ENCODE measurements at places on chromosomes 11 and 22. TPM values are rescaled to one million over a fixed set of nuclear protein-coding genes. Genes with fewer than 3 reads are reported as not detected.

The CCS gene
- total RNA-seq: 28.7 TPM

The C11orf42 gene
- total RNA-seq: not detected

The OR5A1 gene
- total RNA-seq: not detected

The RFPL3 gene
- not detected for total RNA-seq

The CHST1 gene
- not detected for total RNA-seq

The SLC29A2 gene
- total RNA-seq: 4.4 TPM

The DMC1 gene
- 4.0 TPM for total RNA-seq

The HSPB2 gene
- not detected for total RNA-seq

The TMA7B gene
- total RNA-seq: not detected

The HBG2 gene
- total RNA-seq: not detected

The CRACR2B gene
- total RNA-seq: 1.4 TPM

The SLC22A6 gene
- not detected for total RNA-seq

The POTEH gene
- not detected for total RNA-seq

The OR5B21 gene
- total RNA-seq: not detected

The EXT2 gene
- total RNA-seq: 105 TPM

The OR10G8 gene
- total RNA-seq: not detected

The GP1BB gene
- 0.54 TPM for total RNA-seq

The GRM5 gene
- 0.04 TPM for total RNA-seq

The CPSF7 gene
- 48.2 TPM for total RNA-seq

The FGF3 gene
- total RNA-seq: not detected

The MYEOV gene
- total RNA-seq: 3.0 TPM

The DAGLA gene
- 0.18 TPM for total RNA-seq
